Endodermal cell (in vitro differentiated cells): ENCODE measurements at places on chromosomes 7 and 10. TPM values are rescaled to one million over a fixed set of nuclear protein-coding genes. Genes with fewer than 3 reads are reported as not detected.

DNA sequence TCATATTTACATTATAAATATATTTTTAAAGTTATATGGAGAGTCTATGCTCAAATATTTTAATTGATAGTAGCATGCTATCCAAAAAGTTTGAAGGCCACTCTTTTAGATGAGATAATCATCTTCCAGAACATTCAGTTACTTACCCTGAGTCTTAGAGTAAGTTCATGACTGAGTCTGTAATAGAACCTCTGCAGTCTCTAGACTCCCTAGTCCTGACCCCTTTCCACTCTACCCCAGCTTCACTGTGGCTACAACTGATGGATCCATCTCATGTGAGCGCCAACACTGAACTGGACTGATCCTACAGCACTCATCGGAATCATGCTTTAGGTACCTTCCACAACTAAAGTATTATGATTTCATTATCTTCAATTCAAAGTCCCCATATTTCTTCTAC is 10.1 kb downstream of the HACD1 start:
- H3K4me1 ChIP-seq = no peaks in the 10 kb centered on the region
- no peak for DNase-seq
- H3K27ac ChIP-seq = no peak overlapping the region
- no peaks in the 10 kb centered on the region for H3K27me3 ChIP-seq

GRCh38 chr7:38335128-38335491 is 61.7 kb upstream of the TARP start:
- H3K27ac ChIP-seq = no peak overlapping the region
- H3K4me3 ChIP-seq = no peak overlapping the region
- no peak for DNase-seq
- H3K4me1 ChIP-seq = peaks cover 4% of the 10 kb centered on the region
- H3K27me3 ChIP-seq = no peaks in the 10 kb centered on the region
- no peaks in the 10 kb centered on the region for H3K36me3 ChIP-seq

DNA sequence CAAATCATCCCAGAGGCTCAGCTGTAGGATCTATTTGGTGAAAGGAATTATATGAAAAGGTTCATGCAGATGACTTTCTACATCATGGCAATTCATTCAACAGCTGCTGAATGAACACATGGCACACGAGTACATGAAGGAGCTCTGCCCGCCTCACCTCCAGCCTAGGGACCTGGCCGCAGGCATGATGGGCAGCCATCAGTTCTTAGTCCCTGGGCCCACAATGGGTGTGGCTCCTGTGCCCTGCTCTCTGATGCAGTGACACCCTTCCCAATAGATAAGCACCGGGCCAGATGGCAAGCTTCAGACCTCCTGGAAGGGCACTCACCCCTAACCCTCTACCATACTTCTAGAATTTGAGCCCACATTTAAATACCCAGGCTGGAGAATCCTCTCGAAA is 3.5 kb downstream of the CHST15 start:
- no peaks in the 10 kb centered on the region for H3K4me1 ChIP-seq
- H3K4me3 ChIP-seq = no peak overlapping the region
- H3K27ac ChIP-seq = no peak overlapping the region
- no peak for DNase-seq
- no peaks in the 10 kb centered on the region for H3K36me3 ChIP-seq

DNA sequence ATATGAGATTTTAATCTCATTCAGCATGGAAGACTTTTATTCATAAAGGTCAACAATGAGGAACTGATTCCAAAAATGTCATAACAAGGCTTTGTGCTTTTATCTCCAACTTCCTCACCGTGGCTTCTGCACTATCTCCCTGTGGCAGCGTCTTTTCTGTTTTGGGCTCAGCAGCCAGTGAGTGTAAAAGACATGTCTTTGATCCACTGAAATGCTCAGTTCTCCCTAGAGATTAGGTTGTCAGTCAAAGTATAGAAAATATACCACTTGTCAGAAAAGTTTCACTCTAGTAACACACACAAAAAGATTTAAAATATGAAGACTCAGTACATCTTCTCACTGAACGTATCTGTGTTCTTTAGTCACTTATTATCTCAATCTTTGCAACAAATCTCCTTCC is 901.8 kb upstream of the ZWINT start:
- H3K27me3 ChIP-seq = no peaks in the 10 kb centered on the region
- no peaks in the 10 kb centered on the region for H3K36me3 ChIP-seq
- H3K4me1 ChIP-seq = no peaks in the 10 kb centered on the region
- no peak for DNase-seq
- H3K27ac ChIP-seq = no peak overlapping the region

DNA sequence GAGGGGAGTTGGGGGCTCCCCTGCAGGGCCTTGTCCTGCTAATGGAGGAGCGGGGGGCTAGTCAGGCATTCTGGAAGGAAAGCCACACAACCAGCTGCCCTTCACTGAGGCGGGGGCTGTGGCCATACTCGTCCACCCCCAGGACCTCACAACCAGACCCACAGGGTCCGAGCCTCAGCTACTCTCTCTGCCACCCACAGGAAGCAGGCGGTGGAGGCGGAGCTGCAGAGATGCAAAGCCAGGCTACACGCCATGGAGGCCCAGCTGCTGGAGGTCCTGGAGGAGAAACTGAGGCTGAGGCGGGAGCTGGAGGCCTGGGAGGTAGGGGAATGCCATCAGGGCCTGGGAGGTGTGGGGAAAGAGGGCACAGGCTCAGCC is 3.1 kb downstream of the ABHD11 start:
- no peak for DNase-seq
- H3K36me3 ChIP-seq = peaks cover 21% of the 10 kb centered on the region
- no peak overlapping the region for H3K4me3 ChIP-seq
- no peaks in the 10 kb centered on the region for H3K27me3 ChIP-seq
- H3K4me1 ChIP-seq = no peaks in the 10 kb centered on the region
- H3K27ac ChIP-seq = no peak overlapping the region

DNA sequence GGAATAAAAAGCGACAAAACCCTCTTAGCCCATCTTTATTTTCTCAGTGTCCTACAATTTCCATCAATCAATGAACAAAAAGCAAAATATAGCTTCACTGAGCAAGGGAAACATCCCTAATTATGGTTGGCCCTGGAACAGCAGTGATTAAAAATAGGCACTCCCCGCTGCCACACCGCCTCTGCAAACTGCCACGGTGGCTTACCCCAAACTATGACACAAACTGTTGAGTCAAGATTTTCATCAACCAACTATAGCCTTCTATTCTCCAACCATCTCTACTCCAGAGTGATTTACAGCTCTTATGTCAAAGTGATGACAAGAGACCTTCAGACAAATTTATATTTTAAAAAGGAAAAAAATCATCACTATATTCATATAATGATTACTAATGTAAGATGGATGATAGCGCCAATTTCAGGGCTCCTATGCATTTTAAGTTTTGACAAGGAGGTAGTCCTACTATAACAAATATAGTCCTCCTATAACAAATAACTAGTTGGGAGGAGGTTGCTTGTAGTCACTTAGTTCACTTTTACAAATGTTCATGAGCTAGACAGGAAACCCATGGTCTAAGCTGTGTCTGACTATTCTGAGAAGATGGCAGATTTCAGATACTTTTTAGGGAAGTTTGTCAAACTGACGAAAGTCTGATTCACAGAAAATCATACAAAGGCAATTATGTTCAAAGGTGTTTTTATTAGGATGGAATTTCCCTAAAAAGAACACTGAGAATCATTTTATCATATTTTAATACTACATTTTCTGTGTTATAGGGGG is 26.3 kb downstream of the DENND11 start:
- H3K4me1 ChIP-seq = no peaks in the 10 kb centered on the region
- H3K4me3 ChIP-seq = no peak overlapping the region
- H3K27ac ChIP-seq = no peak overlapping the region
- no peaks in the 10 kb centered on the region for H3K27me3 ChIP-seq
- no peak for DNase-seq

GRCh38 chr7:84790882-84791281 is 396.0 kb downstream of the SEMA3D start:
- no peaks in the 10 kb centered on the region for H3K27me3 ChIP-seq
- DNase-seq = no peak
- H3K4me3 ChIP-seq = no peak overlapping the region
- no peaks in the 10 kb centered on the region for H3K4me1 ChIP-seq
- no peaks in the 10 kb centered on the region for H3K36me3 ChIP-seq

- no peaks in the 10 kb centered on the region for H3K36me3 ChIP-seq
- no peaks in the 10 kb centered on the region for H3K4me1 ChIP-seq
- DNase-seq = no peak
- no peaks in the 10 kb centered on the region for H3K27me3 ChIP-seq
- no peak overlapping the region for H3K27ac ChIP-seq
Observed at GRCh38 chr10:61804414-61804813, 97.1 kb upstream of the ARID5B start.

GRCh38 chr10:32332299-32332750 is 14.6 kb downstream of the EPC1 start:
- H3K36me3 ChIP-seq = no peaks in the 10 kb centered on the region
- H3K4me1 ChIP-seq = peaks cover 38% of the 10 kb centered on the region
- DNase-seq = no peak
- H3K4me3 ChIP-seq = no peak overlapping the region

DNA sequence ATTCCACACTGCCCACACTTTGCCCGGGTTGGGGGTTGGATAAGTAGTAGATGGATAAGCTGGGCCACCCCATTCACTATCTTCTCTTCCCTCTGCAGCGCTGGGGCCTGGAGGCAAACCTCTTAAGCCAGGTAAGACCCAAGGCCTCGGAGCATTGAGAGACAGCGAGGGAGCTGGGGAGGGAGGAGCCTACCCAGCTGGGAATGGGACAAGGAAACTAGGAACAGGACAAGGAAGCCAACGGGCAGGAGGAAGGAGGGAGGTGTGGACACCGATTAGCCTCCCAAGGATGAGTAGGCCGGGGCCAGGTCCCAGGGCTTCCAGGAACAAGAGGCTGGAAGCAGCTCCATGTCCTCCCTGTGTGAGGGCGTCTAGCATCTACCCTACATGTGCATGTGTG is 9.6 kb downstream of the ELN start:
- H3K36me3 ChIP-seq = no peaks in the 10 kb centered on the region
- no peak overlapping the region for H3K4me3 ChIP-seq
- DNase-seq = no peak
- no peaks in the 10 kb centered on the region for H3K4me1 ChIP-seq

DNA sequence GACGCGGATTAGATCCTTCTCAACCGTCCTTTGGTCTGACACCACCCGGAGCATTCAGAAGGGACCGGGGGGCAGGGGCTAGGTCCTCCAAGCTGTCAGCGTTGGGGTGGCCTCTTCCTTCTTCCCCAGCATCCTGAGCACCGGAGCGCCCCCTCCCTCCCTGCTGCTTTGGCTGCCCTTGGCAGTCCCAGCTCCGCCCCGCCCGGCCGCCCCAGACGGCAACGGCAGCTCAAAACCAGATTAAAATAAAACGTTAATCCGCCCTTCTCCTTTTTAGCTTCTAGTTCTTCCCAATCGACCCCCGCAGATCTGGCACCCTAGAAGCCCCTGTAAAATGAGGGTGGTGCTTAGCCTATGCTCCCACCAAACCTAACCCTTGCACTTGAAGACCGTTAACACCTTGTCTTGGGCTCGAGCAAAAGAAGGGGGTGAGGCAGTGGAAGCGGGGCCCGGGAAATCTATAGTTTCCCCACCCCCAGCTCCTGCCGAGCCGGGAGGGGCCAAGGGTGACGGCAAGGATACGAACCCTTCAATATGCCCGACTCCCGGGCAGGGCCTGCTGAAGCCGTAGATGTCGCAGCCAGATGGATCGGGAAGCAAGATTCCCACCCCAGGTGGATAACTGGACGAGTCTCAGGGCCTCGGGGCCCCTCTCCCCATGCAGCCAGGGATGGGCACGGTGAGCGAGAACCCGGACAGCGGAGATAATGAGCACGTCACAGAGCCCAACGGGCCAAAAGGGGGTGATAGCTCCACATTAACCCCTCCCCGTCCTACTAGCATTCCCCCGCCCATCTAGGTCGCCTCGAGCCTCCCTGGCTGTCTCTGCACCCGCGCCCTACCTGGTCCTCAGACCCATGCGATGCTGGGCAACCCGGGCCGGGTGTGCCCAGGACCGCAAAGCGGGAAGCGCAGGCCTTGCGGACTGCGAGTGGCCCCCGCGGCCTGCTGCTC is 169.7 kb downstream of the NRF1 start:
- no peak overlapping the region for H3K27ac ChIP-seq
- H3K27me3 ChIP-seq = peaks cover 99% of the 10 kb centered on the region
- H3K4me3 ChIP-seq = peak overlapping the region; percentile 71

DNA sequence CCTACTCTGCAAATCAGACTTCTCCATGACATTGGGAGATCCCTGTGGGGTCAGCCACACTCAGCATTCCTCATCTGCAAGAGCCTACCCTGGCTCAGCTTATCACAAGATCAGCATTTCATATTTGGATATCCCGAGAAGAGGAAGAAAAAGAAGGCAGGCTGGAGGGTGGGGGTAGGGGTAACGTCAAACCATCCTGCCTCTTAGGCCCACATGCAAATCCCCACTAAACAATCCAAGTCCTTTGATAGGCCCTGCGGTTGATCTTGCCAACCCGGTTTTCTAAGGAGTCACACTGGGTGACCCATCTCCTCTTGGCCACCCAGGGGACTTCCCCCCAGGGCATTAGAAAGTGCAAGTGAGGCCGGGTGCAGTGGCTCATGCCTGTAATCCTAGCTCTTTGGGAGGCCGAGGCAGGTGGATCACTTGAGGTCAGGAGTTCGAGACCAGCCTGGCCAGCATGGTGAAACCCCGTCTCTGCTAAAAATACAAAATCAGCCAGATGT is 128.0 kb upstream of the CALN1 start:
- no peaks in the 10 kb centered on the region for H3K27me3 ChIP-seq
- H3K4me3 ChIP-seq = no peak overlapping the region
- no peak for DNase-seq

DNA sequence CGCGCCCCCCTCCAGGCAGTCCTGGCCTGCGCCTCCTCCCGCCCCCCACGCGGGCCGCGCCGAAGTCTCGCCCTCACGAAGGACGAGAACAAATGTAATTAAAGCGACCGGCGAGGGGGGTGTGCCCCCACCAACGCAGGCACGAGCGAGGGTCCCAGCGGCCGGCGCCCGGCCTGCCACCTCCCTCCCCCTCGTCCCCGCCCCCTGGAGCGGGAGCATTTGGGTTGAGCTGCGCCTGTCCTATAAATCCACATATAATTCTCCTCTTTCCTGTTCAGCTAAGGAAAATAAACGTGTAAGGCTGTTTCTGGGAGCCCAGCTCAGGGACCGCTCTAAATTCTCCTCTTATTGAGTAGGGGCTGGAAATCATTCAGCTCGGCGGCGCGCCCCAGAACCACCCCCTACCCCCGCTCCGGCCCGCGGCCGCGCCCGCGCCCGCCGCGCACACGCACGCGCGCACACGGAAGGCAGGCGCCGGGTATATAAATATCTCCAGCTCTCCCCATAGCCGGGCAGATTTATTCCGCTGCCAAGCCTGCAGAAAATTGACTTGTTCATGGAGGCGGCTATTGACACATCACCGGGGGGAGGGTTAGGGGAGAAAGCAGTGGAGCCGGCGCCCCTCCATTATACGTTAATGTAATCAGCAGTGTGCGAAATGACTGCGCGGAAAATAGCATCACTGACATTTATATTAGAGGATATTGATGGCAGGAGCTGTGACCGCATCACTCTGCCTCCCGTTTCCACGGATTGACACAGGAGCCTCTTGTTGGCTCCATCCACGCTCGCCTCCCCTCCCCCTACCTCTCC is 61.6 kb upstream of the BTRC start:
- peak overlapping the region; percentile 76 for H3K4me3 ChIP-seq
- no peaks in the 10 kb centered on the region for H3K4me1 ChIP-seq
- no peak overlapping the region for H3K27ac ChIP-seq
- no peaks in the 10 kb centered on the region for H3K36me3 ChIP-seq
- DNase-seq = peak; percentile 58

The RBP3 gene
- not detected in 3 replicates for total RNA-seq

The FAM20C gene
- 11.7 to 33.5 TPM (median 31.7 TPM) in 3 replicates for total RNA-seq

The C7orf57 gene
- 0.54 and 0.57 TPM in 2 replicates for total RNA-seq

The PTN gene
- 4.8 and 6.6 TPM in 2 replicates for total RNA-seq

The PTPN20 gene
- total RNA-seq = 0.53 and 0.61 TPM in 2 replicates

The PLAC9 gene
- 8.4 and 8.8 TPM in 2 replicates for total RNA-seq

The NPFFR1 gene
- not detected in 3 replicates for total RNA-seq

The AEBP1 gene
- 55.0 to 57.3 TPM (median 55.2 TPM) in 3 replicates for total RNA-seq

The TMEM176B gene
- total RNA-seq = 0.31 and 0.38 TPM in 2 replicates

The OR2A5 gene
- not detected in 2 replicates for total RNA-seq

The GNAT3 gene
- total RNA-seq = not detected in 3 replicates

The OPN4 gene
- total RNA-seq = not detected in 3 replicates
